ENCODE measurements at places on chromosomes 5 and 9.
A peak's percentile ranks its signal among the peaks of the same experiment; 100 is the strongest.

DNA sequence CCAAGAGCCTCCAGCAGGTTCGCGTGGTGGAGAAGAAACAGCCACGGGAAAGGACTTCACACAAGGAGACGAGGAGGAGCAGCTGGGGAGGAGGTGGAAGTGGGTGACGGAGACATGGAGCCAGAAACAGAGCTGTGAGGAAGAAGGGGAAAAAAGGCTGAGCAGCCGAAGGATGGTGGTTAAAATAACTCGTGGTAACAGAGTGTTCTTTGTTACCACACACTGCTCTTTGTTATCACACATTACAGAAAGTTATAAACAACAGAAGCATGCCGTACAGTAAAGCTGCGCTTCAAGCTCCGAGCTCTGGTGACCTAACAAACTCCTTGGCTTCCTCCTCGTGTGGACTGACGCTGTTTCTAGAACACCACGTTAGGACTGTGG lies 215.4 kb downstream of the GLIS3 start:
- DNase-seq: no peak

DNA sequence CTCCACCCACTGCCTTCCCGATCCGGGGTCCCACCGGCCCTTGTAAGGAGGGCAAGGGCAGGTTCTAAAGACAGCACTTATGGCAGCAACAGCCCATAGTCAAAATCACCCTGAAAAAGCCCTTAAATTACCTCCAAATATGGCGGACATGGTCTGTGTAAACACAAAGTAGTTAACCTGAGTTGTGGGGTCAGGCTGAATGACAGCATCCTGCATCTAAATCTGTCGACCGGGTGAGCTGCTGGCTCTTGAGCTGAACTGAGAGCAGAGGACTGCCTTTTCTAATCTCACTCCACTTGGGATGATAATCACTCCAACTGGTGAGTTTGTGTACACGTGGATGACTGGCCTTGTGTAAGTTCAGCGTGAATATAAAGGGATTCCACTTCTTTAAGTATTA lies 249.6 kb downstream of the DENND1A start:
- no peak for DNase-seq

GRCh38 chr5:55480781-55481180 lies 54.0 kb downstream of the PLPP1 start:
- no peak for DNase-seq

- DNase-seq: peak; percentile 43
Observed at GRCh38 chr5:137834498-137835049, 33.1 kb upstream of the MYOT start.

DNA sequence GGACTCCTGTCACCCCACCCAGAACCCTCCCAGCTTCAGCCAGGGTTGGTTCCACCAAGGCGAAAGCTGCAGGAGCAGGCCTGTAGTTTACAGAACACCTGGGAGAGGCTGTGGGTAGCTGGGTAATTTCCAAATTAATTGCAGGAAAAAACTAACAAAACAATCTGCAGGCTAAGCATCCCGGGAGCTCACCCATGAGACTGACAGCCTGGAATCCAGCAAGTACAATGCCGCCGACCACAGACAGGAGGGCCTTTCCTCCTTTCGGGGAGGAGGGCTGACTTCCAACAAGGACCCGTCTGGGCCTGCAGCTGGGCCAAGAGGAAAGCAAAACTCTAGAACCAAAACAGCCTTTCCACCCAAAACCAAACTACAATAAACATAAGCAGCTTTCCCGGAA lies 10.3 kb downstream of the FOXE1 start:
- DNase-seq: no peak

Data from eye (tissue), 1 donor.